ENCODE measurements at places on chromosomes 6 and 20.

GRCh38 chr20:32526125-32526524 is 59.0 kb downstream of the NOL4L start:
- no peak for DNase-seq

- DNase-seq = no peak
Observed at GRCh38 chr6:144936764-144937163, 651.6 kb downstream of the UTRN start.

DNA sequence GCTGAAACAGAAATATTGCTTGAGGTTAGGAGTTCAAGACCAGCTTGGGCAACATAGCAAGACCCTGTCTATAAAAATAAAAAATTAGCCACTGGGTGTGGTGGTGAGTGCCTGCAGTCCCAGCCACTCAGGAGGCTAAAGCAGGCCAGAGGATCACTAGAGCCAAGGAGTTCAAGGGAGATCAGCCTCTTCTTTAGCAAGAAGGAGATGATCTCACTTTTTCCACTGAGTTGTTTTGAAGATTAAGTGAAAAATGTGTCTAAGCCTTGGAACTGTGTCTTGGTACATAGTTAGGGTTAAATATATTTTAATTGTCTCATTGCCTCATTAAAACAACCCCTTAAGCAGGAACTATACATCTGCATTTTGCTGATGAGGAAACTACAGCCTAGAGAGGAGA is 279.0 kb upstream of the ZFP64 start:
- DNase-seq = no peak

DNA sequence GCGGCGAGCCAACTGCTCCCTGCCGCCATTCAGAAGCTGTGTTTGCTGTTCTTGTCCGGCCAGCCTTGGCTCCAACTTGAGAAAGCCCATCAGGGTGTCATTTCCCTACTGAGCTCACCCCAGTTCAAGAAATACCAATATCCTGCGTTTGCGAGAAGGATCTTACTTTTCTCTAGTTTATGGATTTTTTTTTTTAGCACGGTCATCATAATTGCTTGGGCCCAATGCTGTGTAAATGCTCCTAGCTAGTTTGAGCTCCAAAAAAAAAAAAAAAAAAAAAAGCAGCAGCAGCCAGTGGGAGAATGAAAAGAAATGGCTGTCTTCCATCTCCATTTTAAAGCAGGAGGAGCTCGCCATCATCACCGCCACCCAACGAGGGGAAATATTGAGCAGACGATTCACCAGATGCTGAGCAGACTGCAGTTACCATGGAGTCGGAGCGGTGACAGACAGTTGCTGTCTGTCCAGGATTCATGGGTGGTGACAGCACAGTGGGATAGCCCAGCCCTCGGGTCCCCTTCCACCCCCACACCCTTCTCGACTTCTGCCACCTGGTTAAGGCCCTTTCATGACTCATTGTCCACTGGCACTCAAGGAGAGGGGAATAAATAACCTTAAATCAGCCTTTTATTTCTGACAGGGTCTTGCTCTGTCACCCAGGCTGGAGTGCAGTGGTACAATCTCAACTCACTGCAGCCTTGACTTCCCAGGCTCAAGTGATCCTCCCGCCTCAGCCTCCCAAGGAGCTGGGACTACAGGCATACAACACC is 132.4 kb upstream of the SNX9 start:
- DNase-seq = no peak

DNA sequence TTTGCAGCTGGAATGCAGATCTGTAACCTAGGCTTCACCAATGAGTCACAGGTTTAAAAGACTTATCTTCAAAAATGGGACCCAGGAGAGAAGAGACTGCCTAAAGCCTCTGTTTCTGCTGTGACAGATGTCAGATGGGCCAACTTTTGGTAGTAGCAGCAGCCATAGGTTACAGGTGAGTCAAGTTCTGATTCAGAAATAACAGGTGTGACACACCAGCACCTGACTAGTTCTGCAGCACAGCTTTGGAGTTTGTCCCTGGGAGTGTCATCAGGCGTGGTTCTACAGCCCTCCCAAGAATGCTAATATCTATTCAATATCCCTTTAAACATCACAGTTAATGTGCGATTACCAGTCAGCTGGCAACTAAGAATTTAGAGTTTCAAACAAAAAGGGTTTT is 121.9 kb upstream of the BTN3A2 start:
- DNase-seq = no peak

DNA sequence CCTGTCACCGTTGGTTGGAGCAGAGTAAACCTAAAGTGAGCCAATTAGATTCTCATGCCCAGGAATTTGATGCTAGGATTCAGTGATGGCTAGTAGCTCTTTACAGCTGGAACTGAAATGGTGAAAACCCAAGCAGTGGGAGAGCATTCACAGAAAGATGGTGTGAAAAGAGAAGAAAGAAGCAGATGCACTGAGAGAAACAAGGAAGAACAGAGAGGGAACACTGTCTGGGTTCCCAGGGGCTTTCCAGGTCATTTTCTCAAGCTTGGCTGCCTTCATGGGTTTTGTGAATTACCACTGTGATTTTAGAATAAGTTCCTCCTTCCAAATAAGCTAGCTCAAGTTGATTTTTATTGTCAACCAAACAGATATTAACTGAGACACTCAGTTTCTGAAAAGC is 104.1 kb upstream of the AKIRIN2 start:
- DNase-seq = no peak

DNA sequence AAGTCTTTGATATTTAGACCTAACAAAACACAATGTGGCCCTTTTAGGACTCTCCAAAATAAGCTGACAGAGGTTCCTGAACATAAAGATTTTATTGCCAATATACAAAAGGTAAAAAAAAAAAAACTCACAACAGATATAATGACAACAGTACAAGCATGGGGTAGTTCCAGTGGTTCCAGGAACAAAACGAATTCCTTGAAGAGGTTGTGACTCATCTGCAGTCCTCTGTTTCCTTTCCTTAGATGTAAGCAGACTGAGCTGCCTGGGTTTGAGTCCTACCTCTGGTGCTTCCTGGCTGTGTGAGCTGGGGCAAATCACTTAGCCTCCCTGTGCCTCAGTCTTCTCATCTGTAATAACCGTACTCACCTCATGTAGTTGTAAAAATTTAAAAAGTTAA is 13.3 kb upstream of the CTAGE9 start:
- no peak for DNase-seq

- no peak for DNase-seq
Observed at GRCh38 chr6:2658788-2659187, 91.9 kb downstream of the MYLK4 start.

- peak; percentile 46 for DNase-seq
Observed at GRCh38 chr20:16761305-16761829, 13.2 kb downstream of the OTOR start.

- DNase-seq = no peak
Observed at GRCh38 chr6:145143379-145143778, 591.9 kb downstream of the EPM2A start.

DNA sequence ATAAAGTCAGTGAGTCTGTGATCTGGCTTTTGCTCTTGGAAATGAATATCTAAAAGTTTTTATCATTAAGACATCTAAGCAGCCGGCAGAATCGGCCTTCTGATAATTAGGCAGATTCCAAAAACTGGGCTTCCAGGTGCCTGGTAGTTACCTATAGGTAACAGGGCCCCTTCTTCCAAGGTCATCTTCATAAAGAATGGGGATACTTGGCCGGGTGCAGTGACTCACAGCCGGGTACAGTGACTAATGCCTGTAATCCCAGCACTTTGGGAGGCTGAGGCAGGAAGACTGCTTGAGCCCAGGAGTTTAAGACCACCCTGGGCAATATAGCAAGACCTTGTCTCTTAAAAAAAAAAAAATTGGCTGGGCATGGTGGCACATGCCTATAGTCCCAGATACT is 12.9 kb upstream of the RBL1 start:
- DNase-seq = no peak

- DNase-seq = no peak
Observed at GRCh38 chr6:105069821-105070445, 109.9 kb downstream of the POPDC3 start.

DNA sequence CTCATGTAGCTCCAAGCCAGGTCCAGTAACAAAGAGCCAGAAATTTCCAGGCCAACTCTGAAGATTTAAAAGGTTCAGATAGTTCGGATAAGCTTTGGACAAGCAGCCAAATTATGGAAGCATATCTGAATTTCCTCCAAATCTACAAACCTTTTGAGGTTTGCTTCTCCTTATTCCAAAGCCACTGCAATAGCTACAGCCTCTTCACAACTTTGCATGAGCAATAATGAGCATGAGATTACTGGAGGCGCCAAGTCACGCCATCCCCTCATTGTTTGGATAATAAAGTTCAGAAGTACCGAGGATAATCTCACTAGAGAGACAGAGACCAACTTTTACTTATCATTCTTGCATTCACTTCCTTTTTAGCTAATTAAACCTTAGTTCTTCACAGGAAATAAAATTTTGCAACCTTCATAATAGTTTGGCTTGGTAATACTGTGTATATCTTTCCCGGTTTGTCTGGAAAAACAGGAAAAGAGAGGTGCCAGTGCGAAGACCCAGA is 329.6 kb upstream of the RSPO3 start:
- no peak for DNase-seq

- DNase-seq = peak; percentile 63
Observed at GRCh38 chr6:43856005-43856765, 86.2 kb downstream of the VEGFA start.

DNA sequence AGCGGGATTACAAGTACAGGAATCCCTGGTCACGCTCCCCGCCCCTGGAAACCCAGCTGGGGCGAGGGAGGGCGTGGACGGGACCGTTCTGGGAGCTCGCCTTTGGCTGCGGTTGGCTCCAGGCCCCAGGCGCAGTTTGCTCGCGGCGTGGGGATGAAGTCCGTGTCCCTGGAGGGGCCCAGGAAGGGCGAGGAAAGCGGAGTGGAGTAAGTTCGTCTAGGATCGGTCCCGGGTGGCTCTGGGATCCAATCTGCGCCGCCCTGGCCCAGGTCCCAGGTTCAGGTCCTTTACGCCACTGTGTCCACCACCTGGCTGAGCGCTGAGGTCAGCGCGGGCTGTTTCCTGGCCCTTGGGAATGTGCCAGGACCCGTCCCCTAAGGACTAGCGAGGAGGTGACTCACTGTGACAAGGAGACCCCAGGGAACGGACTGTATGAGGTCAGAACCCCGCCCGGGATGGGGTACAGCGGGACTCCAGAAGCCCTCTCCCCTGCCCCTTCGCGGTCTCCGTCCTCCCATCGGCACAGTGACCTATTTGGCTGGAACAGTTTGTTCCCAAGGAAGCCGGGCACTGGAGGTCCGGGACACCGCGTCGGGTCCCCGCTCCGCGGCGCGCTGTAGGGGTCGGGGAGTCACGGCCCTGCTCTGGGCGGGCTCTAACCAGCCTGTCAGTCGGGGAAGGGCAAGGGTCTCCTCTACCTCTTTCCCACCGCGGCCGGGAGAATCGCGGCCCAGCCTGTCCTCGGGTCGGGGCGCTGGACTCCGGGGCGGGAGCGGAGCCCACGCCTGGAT is 724 bp downstream of the CDKN1A start:
- peak; percentile 59 for DNase-seq

DNA sequence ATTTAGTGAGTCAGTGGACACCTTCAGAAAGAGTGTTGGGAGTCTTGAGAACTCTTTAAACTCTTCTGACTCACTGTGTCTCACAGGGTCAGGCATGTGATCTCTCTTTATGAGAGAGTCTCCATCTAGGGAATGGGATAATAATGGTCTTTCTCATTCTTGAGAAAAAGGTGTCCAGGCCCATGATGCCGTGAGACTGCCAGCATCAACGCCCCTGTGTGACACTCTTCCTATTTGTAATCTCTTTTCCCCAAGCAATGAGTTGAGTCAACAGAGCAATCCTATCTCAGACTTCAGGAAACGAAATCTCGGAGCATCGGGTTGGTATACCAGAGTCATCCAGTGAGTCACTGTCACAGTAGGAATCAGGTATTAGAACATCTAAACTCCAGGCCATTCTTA is 82.3 kb upstream of the BMP2 start:
- no peak for DNase-seq

GRCh38 chr20:61115364-61116065 is 136.5 kb upstream of the CDH4 start:
- no peak for DNase-seq

DNA sequence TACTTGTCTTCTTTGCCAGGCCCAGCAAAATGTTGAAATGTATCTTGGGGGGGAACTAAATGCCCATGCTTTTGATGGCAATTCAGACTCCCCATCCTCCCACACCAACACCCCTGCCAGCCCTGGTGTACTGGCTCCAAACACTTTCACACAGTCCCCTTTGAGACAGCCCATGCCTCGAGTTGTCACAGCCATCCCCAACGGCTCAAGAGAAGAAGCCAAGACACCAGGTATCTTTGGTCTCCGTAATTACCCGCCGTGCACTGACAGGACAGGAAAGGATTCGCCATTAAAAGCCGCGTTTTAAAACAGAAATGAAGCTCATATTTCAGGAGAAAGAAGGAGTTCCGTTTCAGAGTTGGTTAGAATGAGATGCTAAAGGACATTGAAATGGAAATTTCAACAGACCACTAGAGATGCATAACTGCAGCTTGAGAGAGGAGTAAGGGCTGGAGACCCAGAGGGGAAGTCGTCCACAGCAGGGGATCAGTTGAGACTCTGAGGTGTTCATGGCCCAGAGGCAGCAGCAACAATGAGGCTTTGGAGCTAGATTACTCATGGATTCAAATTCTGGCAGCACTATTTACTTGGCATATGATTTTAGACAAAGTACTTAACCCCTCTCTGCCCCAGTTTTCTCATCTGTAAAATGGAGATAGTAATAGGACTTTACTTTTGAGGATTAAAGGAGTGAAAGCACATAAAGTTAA is 63.5 kb upstream of the ADGRF1 start:
- DNase-seq = no peak

DNA sequence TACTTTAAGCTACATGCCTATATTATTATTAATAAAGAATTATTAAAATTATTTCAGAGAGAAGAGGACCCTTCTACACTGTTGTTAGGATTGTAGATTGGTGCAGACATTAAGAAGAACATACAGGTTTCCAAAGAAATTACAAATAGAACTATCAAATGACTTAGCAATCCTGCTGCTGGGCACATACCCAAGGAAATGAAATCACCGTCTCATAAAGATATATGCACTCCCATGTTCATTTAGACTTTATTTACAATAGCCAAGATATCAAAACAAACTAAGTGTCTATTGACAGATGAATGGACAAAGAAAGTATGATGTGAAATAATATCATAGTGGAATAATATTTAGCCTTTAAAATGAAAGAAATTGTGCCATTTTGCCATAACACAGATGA is 687.7 kb upstream of the POU3F2 start:
- no peak for DNase-seq

- DNase-seq = no peak
Observed at GRCh38 chr6:20652299-20653084, 118.2 kb downstream of the CDKAL1 start.

GRCh38 chr6:85642774-85643536 is at the start of gene SYNCRIP:
Gene SYNCRIP, minus strand, starts transcription at chr6:85642886. Its CDS starts 1,447 bp downstream, at chr6:85641439.
- DNase-seq = peak; percentile 98

- peak; percentile 16 for DNase-seq
Observed at GRCh38 chr6:128005009-128005408, 104.2 kb upstream of the THEMIS start.

All from T47D (cell line).